A549 treated with ZK216348 at 1 μM for 4 hours (cell line): ENCODE measurements at places on chromosomes 13 and 19. TPM values are rescaled to one million over a fixed set of nuclear protein-coding genes. Genes with fewer than 3 reads are reported as not detected.

Gene PPM1N
- 5.5 to 7.8 TPM (median 7.1 TPM) in 5 replicates for total RNA-seq

Gene WASF3
- 0.05 to 0.31 TPM (median 0.12 TPM) in 5 replicates for total RNA-seq

Gene ZNF681
- not detected in 5 replicates for total RNA-seq

Gene PSG5
- 0.54 to 0.84 TPM (median 0.60 TPM) in 5 replicates for total RNA-seq

Gene CDX2
- total RNA-seq: 0.56 to 1.3 TPM (median 0.95 TPM) in 5 replicates

Gene POU4F1
- 0.66 to 1.3 TPM (median 0.92 TPM) in 5 replicates for total RNA-seq

Gene GALP
- total RNA-seq: not detected in 5 replicates

Gene CACNA1A
- 0.09 to 0.31 TPM (median 0.16 TPM) in 4 of 5 replicates, not detected in the other for total RNA-seq

Gene SPIB
- total RNA-seq: 0.16 to 0.80 TPM (median 0.32 TPM) in 4 of 5 replicates, not detected in the other

Gene KLHL1
- not detected in 5 replicates for total RNA-seq

Gene ZNF667
- total RNA-seq: not detected in 5 replicates

Gene SLC25A41
- total RNA-seq: 0.11 to 0.23 TPM (median 0.15 TPM) in 4 of 5 replicates, not detected in the other

Gene CLEC17A
- not detected in 5 replicates for total RNA-seq
